A549 treated with GW870086 at 1 μM for 4 hours (cell line): ENCODE measurements at places on chromosomes 5 and 9. TPM values are rescaled to one million over a fixed set of nuclear protein-coding genes. Genes with fewer than 3 reads are reported as not detected.

The ANKRD34B gene
- total RNA-seq: 0.05 to 0.12 TPM (median 0.06 TPM) in 4 of 5 replicates, not detected in the other

The CCL27 gene
- 0.19 TPM in 1 of 5 replicates, not detected in the others for total RNA-seq

The SPATA31E1 gene
- not detected in 5 replicates for total RNA-seq

The DBH gene
- total RNA-seq: not detected in 5 replicates

The TPPP gene
- 4.6 to 6.9 TPM (median 5.6 TPM) in 5 replicates for total RNA-seq
